ENCODE measurements at places on chromosomes 3 and 15.

DNA sequence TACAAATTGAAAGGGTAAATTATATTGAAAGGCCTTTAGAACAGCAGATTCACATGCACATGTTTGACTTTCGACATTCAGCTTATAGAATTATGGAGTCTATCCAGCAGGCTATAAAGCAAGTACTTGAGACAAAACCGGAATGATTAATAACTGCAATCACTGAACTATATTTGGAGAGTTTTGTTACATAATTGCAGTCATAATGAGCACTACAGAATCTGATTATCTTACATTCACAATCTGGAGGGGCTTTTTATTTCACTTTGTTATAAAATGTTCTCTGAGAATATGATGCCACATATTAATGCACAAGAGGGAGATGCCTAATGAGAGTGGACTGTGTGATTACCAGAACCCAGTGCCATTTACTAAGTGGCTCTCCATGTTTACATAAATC lies 64.3 kb downstream of the NSUN3 start:
- peaks cover 12% of the 10 kb centered on the region for H3K4me1 ChIP-seq
- DNase-seq = no peak
- H3K27me3 ChIP-seq = no peaks in the 10 kb centered on the region

DNA sequence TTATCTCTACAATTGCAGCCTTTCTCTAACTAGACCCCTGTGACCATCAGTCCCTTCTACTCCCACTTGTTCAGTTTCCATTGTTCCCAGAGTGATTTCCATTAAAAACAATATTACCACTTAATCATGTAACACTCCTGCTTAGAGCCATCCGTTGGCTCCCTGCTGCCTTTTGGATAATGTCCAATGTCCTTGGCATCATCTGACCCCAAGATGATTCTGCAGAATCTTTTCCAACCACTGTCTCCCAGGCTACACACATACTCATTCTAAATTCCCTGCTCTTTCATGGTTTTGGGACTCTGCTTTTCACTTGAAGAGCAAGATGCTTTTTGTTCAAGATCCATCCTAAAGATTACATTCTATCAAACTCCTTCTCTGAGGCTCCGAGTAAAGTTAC lies 7.1 kb downstream of the KCNH8 start:
- H3K4me3 ChIP-seq = no peak overlapping the region
- no peak for DNase-seq
- H3K27me3 ChIP-seq = no peaks in the 10 kb centered on the region
- no peaks in the 10 kb centered on the region for H3K36me3 ChIP-seq
- no peak overlapping the region for H3K27ac ChIP-seq

DNA sequence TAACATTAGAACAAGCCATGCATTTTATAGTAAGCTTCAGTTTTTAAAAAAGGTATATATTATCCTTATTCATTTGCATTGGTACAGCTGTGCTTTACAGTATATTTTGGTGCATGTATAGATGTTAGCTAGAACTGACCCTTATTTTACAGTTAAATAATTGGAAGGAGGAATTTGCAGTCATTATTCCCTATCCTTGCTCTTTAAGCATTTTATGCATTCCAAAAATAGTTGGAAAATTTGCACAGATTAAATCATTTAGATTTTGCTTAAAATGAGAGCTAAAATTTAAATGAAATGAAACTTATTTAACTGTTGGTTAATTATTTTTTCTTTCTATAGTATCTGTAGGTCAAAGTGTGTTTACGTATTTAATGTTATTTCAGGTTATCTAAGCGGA lies 667.1 kb downstream of the NAALADL2 start:
- H3K4me3 ChIP-seq = no peak overlapping the region
- H3K36me3 ChIP-seq = no peaks in the 10 kb centered on the region
- no peaks in the 10 kb centered on the region for H3K4me1 ChIP-seq

DNA sequence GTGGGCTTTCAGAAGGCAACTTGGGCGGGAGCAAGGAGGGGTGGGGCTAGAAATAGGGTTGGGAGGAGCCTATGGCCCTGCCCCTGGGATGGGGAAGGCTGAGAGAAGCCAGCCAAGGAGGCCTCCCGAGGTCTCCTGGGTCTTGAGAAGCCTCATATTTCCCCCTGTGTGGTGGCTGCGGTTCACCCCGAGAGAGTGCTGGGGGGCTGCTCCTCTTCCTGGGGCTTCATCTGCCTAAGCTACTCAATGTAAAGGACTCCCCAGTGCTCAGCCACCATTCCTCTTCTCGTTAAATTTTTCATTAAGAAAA lies 174.3 kb downstream of the SMAD6 start:
- H3K4me3 ChIP-seq = no peak overlapping the region
- H3K27ac ChIP-seq = no peak overlapping the region
- H3K27me3 ChIP-seq = peaks cover 2% of the 10 kb centered on the region
- H3K36me3 ChIP-seq = no peaks in the 10 kb centered on the region
- no peak for DNase-seq

GRCh38 chr15:31160297-31160696 lies 58.8 kb upstream of the TRPM1 start:
- peaks cover 3% of the 10 kb centered on the region for H3K4me1 ChIP-seq
- DNase-seq = no peak
- H3K27ac ChIP-seq = no peak overlapping the region
- H3K27me3 ChIP-seq = peaks cover 9% of the 10 kb centered on the region
- no peak overlapping the region for H3K4me3 ChIP-seq
